ENCODE measurements at places on chromosomes 13 and 19.
A peak's percentile ranks its signal among the peaks of the same experiment; 100 is the strongest.

- no peak for DNase-seq
Measured at GRCh38 chr19:52138983-52139251, 821 bp downstream of the ZNF616 start.

GRCh38 chr13:113137691-113138298 lies 15.2 kb downstream of the F10 start:
- no peak for DNase-seq

- no peak for DNase-seq
Measured at GRCh38 chr13:99968521-99969452, 2.8 kb downstream of the ZIC5 start.

- DNase-seq = no peak
Measured at GRCh38 chr19:19169236-19170052, 619 bp downstream of the MEF2B start.

- no peak for DNase-seq
Measured at GRCh38 chr13:87779426-87779825, 108.3 kb downstream of the SLITRK5 start.

DNA sequence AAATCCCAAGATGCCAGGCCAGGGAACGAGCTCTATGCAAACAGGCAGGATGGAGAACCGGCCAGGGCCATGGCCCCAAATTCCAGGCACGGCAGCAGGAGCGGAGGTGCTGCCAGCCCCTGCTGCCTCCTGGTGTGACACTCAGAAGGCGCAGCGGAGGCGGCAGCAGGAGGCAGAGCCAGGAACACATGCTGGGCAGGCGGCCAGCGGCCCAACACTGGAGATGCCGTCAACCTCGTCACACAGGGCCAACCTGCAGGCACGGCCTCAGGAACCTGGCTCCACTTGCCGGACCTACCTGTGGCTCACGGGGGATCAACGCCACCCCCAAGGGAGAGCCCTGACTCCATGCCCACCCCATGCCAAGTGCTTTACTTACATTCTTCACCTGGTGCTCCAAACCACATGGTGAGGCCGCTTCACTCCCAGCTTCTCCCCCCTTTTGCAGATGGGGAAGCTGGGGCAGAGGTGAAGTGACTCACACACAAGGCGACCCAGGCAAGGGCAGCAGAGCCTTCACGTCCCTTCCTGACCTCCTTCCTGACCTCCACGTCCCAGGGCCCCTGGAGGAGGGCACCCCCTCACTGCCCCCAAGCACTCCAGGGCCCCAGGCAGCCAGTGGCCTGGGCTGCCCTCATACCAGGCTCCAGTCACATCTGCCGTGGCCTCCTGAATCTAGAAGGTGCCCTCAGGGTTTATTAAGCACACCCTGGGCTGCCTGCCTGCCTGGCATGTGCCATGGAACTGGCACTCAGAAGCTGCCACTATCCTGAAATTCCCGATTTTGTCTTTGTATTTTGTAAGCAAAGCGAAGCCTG lies 43.5 kb downstream of the GGACT start:
- no peak for DNase-seq

DNA sequence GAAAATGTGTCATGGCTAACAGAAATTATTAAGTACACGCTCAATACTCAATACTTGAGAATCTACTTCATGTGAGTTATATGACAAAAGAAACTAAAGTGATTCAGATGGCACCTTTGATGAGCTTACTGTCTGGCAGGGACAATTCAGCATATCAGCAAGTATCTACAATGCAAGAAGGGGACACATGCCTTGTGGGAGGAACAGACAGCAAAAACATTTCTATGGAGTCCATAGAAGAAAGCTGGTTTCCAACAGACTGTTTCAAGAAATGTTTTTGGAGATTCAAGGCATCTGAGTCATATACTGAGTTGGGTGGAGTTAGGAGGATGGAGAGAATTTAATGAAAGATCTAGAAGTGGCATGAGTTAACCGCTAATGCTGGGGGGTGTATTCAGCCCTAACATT lies 54.7 kb downstream of the MBNL2 start:
- no peak for DNase-seq

- no peak for DNase-seq
Measured at GRCh38 chr13:100540621-100541020, 48.0 kb downstream of the GGACT start.

DNA sequence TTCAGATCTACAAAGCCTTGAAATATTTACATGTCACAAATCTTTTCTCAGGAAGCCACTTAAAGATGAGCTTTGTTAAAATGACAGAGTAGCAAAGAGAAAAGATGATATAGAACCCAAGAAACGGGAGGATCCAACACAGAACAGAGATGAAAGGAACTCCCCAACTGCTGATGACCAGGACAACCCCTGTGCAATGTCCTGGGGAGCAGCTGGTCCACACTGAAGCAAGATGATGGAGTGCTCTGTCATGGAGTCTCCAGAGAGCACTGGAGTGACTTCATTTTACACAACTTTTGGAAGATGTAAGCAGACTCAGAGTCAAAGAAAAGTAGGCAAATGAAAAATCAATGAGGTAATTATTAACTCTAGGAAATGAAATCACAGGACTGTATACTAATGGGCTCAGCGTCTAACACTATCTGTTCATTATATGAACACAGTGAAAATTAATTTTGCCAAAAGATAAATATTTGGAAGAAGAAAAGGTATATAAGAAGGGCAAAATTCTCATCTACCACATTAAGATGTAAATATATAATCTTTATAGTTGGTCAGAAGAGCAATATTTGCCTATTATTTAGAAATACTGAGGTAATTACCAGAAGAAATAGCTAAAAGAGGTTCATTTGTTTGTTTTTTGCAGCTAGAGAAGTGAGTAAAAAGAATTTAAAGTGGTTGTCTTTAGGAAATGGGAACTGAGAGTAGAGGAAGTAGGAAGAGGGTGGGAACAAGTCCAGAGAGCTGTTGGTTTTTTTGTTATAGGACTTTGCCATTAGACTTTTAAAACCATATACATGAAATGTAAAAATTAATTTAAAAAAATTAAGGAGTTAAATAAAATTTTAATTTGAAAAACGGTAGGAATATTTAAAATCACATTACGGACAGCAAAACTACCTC lies 30.5 kb downstream of the MTRF1 start:
- no peak for DNase-seq

DNA sequence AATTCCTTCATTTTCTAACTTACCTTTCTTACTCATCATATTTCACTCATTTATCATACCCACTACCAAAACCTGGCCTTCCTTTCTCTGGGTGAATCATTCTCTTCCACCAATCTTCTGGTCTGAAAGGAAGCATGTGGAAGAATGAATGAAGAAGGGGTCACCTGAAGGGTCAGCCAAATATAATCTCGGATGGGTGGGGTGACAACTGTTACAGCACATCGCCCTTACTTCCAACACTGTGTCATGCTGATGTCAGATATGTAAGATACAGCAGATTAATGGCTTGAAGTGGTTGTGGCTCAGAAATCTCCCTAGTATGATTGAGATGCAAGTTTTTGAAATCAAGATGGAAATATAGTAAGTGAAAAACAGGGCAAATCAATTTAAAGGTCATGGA lies 401.7 kb upstream of the HTR2A start:
- no peak for DNase-seq

DNA sequence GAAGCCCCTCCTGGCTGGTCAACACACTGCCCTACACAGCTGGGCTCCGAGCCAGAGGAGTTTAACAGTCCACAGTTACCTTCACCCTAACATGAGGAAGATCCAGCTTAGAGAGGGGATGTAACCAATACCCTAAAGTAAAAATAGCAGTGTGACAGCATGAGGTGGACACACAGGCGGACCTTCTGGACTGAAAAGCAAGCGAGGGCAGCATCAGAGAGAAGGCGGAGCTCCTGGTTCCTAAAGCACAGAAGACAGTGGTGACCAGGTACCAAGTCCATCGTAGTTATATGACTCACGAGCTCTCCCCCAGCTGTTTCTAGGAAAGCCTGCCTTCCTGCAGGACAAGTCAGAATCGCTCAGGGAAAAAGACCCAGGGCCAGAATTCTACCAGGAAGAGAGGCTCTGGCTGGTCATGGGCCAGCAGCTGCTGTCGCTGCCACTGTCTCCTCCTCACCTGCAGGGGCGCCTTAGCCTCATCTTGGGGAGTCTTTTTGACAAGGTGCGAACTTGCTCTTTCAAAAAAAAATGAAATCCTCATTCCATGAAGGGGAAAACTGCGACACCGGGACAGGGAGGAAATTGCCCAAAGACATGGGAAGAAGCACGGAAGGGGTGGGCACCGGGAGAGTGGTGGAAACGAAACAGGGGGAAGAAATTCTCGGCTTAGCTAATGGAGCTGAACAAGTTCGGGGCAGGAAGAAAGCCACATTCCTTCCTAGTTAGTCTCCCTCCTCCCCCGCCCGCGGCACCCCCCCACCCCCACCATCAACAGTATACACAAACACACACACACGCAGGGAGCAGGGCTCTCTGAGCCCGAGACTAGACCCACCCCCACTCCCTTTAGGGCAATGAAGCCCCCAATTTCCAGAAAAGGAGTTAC lies 1.7 kb downstream of the ELL start:
- peak; percentile 39 for DNase-seq

DNA sequence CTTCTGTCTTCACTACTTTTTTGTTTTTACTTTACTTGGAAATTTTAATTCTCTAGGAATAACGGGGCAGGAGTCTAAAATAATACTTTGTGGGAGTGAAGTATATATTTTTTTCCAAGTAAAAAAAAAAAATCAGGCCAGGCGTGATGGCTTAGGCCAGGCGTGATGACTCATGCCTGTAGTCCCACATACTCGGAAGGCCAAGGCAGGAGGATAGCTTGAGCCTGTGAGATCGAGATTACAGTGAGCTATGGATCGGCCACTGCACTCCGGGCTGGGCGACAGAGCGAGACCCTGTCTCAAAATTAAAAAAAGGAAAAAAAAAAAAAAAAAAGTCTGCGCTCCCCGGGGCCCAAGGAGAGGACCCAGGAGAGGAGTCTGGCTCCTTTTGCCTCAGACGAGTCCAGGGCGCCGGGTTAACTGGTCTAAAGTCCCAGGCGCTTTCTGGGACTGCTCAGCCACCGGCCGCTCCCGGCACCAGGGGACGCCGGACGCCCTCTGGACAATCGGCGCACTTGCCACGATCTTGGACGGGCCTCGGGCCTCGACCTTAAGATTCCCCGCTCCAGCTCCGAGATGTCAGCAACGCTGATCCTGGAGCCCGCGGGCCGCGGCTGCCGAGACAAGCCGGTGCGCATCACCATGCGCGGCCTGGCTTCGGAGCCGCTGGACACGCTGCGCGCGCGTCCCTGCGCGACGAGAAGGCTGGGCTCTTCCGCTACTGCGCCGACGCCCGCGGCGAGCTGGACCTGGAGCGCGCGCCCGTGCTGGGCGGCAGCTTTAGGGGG lies 2.7 kb upstream of the ZFP82 start:
- DNase-seq = no peak

DNA sequence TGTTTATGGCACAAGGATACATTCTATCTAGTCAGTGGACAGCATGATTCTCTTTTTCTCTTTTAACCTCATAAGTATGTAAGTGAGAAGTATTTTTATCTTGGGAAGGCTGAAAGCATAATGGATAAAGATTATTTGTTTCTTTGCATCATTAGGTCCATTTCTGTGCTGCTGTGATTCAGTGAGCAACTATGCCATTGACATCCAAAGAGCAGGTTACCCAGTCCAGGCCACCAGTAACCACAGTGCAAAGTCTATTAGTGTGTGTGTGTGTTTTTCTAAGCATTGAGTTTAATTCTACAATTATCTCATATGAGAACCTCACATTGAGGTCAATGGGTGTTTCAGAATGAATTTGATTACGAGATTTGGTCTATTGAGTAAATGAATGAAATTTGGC lies 158.8 kb upstream of the DACH1 start:
- no peak for DNase-seq

GRCh38 chr19:13744174-13744573 lies 20.1 kb upstream of the MRI1 start:
- DNase-seq = no peak

DNA sequence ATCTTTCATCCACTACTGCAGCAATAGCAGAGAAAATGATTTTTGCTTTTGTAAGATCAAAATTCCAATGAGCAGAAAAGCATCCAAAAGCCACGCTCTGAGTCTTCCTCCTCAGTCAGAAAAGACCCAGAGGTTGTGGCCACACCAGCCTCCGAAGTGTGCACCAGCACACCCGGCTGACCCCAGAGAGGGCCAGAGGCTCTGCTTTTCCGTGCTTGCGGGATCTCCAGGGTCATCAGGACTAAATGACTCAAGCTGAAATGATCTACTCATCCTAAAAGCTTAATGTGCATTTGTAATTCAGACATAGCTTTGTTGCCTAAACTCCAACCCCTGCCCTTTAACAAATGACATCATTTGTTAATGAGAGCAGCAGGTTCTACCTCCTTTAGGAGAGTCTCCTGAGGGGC lies 16.5 kb downstream of the RXFP2 start:
- no peak for DNase-seq

GRCh38 chr19:55504252-55504603 lies 16.0 kb downstream of the SSC5D start:
- DNase-seq = no peak

DNA sequence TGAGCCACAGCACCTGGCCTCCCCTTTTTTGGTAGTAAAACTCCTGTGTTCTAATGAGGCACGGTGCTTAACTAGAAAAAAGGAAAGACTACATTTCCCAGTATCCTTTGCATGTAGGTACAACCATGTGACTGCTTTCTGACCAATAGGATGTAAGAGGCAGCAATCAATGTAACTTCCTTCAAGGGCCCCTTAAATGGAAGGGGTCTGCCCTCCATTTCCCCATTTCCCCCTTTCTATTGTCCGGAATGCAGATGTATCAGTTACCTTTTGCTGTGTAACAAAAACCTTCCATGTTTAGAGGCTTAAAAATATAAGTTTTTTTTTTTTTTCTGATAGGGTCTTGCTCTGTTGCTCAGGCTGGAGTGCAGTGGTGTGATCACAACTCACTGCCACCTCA lies 2.2 kb downstream of the GPR32 start:
- DNase-seq = no peak

DNA sequence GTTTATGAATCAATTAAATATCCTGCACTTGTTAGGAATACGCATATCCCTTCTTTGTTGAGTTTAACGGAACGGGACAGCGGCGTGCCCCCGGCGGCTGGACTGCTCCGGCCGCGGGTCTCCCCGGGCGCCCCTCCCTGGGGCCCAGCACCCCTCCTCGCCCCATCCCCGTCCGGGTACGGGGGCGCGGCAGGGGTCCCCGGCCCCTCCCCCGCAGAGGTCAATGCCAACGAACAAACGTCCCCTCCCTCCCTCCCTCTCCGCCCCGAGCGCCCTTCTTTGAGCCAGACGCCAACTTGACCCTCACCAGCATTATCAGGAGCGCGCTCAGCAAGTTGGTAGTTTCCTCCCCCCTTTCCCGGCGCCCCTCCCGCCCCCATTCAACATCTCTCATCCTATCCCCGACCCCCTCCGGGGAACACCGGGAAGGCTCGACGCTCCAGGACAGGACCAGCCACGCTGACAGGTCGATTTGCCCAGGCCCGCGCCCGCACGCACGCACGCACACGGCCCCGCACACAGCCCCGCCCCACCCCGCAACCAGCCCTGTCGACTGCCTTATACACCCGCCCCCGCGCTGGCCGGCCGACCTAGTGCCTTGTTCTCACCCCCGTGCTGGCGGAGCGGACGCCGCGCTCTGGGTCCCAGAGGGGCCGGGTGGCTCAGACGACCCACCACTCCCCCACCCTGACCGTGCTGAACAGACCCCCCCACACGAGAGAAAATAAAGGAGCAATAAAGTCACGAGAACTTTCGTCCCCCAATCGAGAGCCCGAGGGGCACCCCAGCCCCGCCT lies 5.0 kb downstream of the LYL1 start:
- DNase-seq = no peak
